Endothelial cell of umbilical vein (primary cell): ENCODE measurements at places on chromosomes 2 and 18.

GRCh38 chr2:218995972-218996711, 2.9 kb upstream of the CRYBA2 start:
- peak; percentile 65 for DNase-seq

- no peak for DNase-seq
Observed at GRCh38 chr2:71783215-71783614, 329.9 kb downstream of the DYSF start.

DNA sequence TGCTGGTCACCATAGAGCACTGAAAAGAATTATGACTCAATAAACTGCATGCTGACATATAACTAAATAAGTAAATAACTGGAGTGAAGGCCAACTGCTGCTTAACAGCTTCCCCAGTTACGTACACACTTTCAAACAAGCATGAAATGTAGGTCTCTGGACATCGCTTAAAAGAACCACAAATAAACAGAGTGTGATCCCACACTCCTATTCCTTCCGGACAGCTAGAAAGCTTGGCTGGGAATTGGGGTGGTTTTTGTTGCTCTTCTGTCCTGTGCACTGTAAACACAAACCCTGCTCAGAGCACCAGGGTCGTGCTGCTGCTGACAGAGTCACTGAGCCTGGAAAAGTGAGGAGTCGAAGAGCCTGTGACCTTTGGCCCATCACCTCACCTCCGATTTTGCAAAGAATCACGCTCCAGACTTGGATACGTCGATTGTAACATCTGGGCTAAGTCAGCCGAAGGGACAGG, 162.7 kb upstream of the NT5C1B start:
- DNase-seq: no peak

DNA sequence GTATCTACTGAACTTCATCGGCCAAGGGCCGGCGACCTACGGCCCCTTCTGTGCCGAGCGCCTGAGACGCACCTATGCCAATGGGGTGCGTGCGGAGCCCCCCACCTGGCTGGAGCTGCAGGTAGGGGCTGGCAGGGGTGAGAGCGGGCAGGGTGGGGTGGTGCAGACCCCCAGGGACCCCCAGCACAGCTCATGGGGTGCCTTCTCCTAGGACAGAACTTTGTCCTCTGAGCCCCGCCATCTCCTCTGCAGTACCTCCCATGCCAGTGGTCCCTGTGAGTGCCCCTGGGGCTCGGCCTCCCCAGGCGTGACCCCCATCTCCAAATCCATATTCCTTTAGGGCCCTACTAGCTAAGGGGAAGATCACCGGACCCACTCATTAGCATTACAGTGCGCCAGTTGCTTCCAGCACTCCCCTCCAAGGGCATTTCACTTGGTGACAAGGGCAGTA, 23.9 kb upstream of the GPR17 start:
- no peak for DNase-seq

DNA sequence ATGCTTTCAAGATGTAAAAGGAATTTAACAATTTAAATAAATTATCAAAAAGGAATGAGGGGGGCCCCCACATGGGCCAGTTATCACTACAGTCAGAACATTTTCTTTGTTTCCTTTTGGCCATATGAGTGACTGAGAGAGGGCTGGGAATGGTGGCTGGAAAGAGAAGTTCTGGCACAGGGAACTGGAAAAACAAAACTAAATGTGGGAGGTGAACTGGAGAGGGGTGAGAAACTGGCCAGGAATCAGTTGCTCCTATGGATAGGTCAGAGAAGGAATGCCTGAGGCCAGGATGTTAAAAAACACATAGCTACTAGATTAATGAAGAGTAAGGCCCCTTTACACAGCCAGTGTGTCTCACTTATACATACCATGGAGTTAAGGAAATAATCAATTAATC, 121.0 kb downstream of the RBMS1 start:
- peak; percentile 89 for DNase-seq

DNA sequence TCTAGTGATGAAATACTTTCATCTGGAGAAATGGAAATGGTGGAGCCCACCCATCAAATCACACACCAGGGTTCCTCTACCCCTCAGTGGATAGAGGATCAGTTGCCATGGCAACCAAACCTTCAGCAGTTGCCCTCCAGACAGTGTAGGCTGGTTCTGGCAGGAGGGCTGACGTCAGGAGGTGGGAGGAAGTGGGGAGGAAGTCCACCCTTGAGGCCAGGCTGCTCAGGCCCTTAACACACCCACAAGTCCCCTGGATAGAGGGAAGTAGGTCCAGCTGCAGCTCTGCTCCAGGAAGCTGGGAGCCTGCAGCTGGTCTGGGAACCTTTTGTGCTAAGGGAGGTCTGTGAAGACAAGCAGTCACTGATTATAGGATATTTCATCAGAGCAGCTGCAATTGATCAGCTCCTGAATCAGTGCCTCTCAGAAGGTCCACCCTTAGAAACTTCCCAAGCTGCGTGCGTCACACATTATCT, 186.6 kb downstream of the MTX2 start:
- peak; percentile 16 for DNase-seq

- DNase-seq: no peak
Observed at GRCh38 chr2:68465081-68465916, 1.8 kb downstream of the FBXO48 start.

GRCh38 chr2:101012054-101012705, 10.1 kb downstream of the RPL31 start:
- no peak for DNase-seq

DNA sequence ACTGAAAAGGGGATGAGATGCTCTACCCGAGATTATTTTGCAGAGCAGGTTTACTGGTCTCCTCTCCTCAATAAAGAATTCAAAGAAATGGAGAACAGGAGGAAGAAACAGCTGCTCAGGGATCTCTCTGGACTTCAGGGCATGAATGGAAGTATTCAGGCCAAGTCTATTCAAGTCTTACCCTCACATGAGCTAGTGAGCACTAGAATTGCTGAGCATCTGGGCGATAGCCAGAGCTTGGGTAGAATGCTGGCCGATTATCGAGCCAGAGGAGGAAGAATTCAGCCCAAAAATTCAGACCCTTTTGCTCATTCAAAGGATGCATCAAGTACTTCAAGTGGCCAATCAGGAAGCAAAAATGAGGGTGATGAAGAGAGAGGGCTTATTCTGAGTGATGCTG, 60.0 kb downstream of the PIKFYVE start:
- DNase-seq: no peak

- no peak for DNase-seq
Observed at GRCh38 chr2:239312081-239312511, 88.7 kb downstream of the HDAC4 start.

- DNase-seq: no peak
Observed at GRCh38 chr2:211351987-211352386, 795.6 kb downstream of the CPS1 start.

DNA sequence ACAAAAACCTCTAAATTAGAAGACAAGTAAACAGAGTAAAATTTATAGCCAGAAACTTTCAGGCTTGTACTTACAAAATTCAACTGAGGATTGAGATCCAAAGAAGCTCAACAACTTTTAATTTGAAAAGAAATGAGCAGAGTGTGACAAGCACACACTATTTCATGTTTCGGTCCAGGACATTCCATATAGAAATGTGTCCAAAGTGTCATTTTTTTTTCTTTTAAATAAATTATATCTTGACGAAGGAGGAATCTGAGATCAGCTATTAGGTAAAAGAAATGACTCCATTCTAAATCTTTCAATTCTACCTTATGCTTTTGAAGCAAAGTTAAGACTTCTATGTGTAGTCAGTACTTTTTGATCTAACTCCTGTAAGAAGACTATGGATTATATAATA, 4.6 kb downstream of the FN1 start:
- no peak for DNase-seq

- no peak for DNase-seq
Observed at GRCh38 chr18:67132919-67133318, 383.6 kb downstream of the DSEL start.

- peak; percentile 13 for DNase-seq
Observed at GRCh38 chr18:22283397-22283796, 114.0 kb downstream of the GATA6 start.

DNA sequence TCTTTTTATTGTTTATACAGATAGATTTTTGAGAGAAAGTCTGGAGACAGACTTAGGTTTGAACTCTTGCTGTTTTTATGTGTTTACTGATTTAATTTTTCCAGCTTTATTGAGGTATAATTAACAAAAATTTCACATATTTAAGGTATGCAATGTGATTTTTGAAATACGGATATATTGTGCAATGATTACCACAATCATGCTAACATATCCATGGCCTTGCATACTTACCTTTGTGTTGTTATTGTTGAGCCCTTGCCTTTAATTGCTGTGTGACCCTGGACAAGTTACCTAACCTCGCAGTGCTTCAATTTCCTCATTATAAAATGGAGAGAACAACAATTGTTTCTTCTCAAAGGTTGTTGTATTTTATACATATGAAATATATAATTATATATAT, 13.9 kb upstream of the RBMS1 start:
- no peak for DNase-seq

DNA sequence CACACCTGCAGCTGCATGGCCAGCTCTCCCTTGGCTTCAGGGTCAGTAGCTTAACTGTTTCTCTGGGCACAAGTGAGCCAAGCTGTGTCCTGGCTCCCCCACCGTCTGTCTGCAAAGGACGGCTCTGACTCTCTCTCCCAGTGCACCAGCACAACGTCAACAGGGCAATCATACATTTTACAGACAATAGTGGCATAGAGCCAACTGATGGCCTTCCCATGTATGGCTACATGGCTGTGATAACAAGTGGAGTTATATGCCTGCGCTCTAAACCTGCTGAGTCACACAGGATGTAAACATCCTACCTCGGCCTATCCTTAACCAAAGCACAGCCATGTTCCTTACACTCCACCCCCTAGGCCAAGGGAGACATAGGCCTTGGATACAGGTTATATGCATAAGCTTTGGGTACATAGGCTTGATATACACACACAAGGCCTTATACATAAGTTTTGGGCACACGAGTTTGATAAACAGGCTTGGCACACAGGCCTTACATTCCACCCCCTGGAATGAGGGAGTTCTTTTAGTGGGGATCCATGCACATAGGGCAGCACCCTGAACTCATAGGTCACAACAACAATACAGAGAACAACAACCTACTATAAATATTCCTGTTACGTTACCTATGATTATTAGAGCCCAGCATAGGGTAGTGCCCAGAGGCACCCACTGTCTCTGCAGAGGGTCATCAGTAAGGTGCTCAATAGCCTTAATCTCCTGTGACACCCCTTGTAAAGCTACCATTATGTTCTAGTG, 17.7 kb downstream of the PHOSPHO2 start:
- peak; percentile 94 for DNase-seq

DNA sequence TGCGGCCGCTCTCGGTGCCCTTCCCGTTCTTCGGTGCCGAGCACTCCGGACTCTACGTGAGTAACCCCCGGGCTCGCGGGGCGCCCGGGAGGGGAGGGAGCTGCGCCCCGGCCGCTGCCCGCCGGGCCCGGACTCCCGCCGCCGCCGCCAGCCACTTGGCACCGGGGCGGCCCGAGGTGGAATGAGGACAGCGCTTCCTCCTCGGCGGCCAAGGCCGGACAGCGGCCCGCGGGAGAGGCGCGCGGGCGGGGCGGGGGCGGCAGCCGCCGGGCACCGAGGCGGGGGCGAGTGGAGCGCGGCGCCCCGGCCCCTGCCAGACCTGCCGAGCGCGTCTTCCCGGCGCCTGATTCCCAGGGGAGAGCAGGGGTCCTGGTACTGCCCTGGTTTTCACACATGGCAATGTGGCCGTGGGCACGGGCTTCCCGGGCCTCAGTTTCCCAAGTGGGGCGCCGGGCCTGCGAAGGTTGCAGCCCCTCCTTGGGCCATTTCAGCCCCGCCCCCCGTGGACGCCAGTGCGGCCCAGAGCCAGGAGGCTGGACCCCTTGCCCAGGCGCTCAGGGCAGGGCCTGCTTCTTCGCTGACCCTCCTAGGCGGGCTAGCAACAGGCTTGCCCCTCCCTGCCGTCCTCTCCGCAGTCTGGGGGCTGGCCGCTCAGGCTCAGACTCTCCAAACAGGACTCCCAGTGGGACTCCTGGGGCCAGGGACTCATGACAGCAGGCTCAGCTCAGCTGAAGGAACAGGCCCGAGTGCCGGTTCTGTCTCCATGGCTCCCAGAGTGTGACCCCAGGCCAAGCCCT, 775 bp downstream of the SNED1 start:
- DNase-seq: no peak

DNA sequence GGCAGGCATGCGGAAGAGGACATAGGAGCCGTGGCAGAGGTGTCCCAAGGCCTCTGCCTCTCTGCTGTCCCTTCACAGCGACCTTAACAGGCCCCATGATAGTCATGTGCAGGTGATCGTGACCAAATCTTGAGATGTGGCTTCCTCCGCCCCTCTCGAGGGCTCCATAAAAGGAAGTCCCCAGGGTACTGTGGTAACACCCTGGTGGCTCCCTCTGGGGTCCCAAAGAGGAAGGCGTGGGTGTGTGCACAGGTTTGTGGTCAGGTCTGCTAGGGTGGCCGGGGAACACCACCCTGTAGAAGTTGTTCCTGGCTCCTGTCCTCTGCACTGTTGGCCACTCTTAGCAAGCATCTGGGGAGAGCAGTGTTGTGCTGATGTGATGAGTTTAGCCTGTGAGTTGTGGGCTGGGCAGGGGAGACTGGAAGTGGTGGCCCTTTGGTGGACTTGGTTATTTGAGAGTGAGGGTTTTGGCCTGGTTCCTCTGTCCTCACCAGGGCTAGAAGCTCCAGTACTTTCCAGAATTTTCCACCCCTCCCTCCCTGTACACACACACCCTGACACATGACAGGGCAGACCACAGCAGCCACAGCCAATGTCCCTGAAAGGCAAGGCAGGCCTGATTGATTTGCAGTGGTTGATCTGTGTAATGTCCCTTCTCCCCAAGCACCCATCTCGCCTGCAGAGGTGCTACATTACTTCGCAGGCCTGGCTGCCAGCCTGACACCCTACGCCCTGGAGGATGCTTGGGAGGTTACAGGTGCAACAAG, 68.9 kb upstream of the BOD1L2 start:
- no peak for DNase-seq

GRCh38 chr18:59769129-59769865, 72.1 kb upstream of the CCBE1 start:
- DNase-seq: no peak

DNA sequence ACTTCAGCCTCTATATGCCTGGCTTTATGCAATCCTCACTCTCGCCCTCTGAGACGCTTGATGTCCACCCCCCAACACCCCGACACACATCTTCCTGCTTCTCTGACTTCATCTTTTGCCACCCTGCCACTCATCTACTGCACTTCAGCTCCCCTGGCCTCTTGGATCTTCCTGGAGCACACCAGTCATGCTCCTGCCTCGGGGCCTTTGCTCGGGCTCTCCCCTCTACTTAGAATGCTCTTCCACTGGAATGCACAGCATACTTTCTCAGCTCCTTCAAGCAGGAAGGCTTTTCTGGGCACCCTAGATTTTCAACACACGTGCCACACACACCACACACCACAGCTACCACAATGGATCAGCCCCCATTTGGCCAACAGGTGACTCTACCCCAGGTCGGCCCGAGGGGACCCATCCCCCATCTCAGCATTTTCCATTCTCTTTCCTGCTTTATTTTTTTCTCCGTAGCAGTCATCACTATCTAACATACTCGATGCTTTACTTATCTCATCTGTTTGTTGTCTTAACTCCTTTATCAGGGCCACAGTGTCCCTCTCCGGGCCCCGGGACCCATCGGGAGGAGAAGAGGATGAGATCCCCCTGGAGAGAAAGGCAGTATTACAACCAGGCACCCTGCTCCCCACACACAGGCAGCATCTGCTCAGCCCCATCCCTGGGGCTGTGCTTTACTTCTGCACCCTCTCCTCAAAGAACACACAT, 2.3 kb downstream of the RUFY4 start:
- no peak for DNase-seq

- DNase-seq: no peak
Observed at GRCh38 chr2:205954707-205955106, 131.3 kb downstream of the INO80D start.
